ENCODE measurements at places on chromosomes 4 and X. TPM values are rescaled to one million over a fixed set of nuclear protein-coding genes. Genes with fewer than 3 reads are reported as not detected.

- no peak for DNase-seq
These were observed 19.9 kb upstream of the CDS1 start for GRCh38 chr4:84563002-84563401.

DNA sequence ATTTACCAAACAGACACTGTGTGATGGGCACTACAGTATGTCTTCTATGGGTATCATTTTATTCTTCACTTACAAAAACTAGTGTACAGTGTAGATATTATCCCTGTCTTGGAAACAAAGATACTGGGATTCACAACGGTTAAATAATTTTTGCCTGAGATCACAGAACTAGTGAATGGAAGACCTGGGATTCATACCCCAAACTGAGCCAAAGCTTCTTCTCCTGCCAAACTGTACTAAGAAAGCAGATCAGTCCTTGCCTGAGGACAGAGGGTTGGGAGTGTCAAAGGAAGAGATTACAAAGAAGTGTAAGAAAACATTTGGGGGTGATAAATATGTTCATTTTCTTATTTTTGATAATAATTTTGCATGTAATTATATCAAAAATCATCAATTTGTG is 43.1 kb downstream of the PPA2 start:
- DNase-seq = no peak

DNA sequence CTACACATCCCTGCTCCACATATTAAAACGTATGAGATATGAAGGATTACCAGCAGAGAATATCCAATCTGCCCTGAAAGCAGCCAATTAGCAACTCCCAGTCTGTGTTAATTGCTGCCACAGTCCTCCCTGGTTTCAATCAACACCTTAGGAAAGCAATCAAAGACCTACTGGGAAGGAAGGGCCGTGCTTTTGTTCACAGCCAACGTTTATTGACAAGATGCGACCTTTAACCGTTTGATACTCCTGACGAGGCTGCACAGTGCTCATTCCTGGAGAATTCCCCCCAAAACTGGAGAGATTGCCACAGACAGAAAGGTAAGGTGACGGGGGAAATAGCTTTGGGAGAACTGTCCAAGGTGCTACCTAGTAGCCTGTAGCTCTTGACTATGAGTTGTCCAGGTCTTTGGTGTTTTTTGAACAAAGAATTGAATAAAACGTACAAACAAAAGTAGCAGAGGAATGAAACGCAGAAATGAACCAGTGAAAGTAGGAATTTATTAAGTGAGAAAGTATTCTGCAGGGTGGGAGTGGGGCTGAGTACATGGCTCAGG is 596.5 kb downstream of the NLGN4X start:
- DNase-seq = no peak

DNA sequence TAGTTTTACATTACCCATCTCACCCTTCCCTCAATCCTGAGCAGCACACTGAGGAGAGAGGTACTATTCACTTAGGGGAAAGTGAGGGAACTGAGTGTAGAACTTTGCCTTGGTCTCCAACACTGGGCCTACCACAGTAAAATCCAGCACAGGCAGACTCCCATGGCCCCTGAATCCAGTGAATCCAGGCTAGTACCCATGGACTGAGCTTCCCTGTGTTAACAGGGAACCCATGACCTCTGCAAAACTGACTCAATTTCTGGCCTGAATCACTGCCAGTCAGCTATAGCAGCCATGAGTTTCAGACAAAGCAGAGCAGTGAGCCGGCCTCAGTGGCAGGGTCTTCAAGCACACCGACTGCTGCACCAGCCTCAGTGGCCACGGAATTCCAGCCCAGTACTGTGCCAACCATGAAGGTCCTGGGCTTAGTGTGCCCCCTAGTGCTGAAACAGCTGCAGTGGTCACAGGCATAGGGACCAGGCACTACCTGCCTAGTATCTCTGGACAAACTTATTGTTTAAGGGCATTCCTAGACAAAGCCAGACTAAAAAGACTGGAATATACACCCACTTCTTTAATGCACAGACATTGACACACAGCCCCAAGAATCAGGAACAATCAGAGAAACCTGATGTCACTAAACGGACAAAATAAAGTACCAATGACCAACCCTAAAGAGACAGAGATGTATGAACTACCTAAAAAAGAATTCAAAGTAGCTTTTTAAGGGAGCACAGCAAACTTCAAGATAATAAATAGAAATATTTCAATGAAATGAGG is 127.4 kb upstream of the RPL34 start:
- no peak for DNase-seq

DNA sequence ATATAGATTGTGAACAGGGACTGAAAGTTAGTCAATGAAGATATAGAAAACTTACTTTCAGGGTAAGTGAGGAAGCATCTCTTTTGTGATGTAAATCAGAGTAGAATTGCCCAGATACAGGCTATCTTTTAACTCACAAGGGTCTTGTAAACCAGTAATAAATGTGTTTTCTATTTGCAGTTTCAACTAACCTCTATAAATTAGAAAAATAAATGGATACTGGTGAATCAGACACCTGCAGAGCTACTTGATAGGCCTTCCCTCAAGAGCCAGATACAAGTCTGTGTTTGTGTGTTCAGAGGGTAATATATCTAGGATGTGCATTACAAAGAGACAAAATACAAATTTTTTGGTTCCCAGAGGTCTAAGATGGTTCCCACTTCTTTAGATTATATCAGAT is 82.9 kb downstream of the DCLK2 start:
- no peak for DNase-seq

- no peak for DNase-seq
These were observed 169.9 kb downstream of the AFF2 start for GRCh38 chrX:148670277-148670676.

DNA sequence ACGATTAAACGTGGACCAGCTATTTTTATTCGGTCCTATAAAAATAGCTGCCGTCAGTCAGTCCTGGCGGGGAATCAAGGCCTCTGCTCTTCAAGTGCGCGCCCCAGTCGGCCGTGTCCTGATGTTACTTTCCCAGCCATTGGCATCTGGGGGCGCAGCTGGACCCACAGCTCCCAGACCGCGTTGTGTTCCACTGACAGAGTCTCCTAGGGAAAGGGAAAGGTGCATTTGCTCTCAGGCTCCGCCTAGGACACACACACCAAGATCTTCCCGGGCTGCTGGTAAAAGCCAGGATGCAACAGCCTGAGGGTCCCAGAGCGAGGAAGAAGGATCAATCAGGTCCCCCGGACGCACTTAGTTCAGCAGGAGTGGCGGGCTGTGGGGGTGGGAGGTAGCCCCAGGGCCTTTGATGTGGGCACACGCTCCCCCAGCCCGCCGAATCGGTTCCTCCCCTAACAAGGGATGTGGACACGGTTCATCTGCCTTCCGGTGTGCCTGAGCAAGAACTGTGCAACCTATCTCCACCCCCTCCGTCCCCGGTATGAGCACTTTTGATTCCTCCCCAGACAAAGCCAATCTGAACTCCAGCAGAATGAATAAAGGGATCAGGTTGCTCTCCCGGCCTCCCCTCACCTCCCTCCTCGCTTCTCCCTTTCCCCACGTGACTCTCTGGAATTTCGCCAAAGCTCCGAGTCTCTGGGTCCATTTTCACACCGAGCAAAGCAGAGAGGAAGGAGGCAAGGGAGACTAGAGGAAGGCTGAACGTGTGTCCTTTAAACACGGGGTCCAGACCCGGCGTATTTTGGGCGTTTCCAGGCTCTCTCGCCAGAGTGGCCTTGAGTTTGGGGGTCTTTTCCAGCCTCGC is 626 bp upstream of the FRAS1 start:
- DNase-seq = peak; percentile 53

- DNase-seq = no peak
These were observed 613.5 kb downstream of the IQCM start for GRCh38 chr4:149202117-149202516.

DNA sequence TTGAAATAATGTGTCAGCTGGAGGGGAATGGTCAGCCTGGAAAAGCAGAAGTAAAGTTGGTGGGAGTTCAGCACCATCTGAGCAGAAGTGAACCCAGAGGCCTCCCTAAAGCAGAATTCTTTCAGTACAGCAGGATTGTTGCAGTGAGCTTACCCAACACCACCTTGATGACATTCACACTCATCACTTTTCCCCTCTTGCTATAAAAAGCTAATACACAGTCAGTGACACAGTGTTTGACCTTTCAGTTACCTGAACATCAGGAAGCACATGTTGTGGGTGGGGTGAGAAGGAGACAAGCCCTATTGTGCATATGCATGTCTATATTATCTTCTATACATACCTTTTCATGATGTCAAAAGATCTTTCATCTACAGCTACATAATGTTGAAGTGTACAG is 624.7 kb upstream of the ZFP42 start:
- DNase-seq = no peak

PDGFRA gene
- 11.9 TPM for polyA plus RNA-seq

GAGE13 gene
- not detected for polyA plus RNA-seq

VSIG4 gene
- 17.5 TPM for polyA plus RNA-seq
